Astrocyte of the cerebellum (primary cell): ENCODE measurements at places on chromosomes 11 and 22.

GRCh38 chr22:47146941-47147340 lies 384.5 kb downstream of the TBC1D22A start:
- DNase-seq = no peak

DNA sequence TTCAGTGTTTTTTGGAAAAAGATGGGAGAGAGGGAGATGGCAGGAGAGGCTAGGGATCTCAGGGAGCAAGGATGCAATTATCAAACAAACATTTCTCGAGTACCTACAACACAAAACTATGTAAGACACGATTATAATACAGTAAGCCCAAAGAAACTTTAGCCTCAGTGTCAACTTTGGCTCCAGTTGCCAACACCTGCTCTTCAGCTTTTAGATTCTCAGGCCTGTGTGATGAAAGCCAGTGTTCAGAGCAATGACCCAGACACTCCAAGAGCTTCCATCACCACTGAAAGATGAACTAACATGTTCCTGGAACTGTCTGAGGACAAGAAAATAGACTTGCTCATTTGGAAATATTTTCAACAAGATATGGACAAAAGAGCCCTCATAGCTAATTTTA lies 31.4 kb upstream of the CEP295 start:
- no peak for DNase-seq

GRCh38 chr11:86795949-86796348 lies 4.4 kb upstream of the PRSS23 start:
- no peak for DNase-seq

GRCh38 chr11:87325490-87325872 lies 287.7 kb downstream of the TMEM135 start:
- no peak for DNase-seq

DNA sequence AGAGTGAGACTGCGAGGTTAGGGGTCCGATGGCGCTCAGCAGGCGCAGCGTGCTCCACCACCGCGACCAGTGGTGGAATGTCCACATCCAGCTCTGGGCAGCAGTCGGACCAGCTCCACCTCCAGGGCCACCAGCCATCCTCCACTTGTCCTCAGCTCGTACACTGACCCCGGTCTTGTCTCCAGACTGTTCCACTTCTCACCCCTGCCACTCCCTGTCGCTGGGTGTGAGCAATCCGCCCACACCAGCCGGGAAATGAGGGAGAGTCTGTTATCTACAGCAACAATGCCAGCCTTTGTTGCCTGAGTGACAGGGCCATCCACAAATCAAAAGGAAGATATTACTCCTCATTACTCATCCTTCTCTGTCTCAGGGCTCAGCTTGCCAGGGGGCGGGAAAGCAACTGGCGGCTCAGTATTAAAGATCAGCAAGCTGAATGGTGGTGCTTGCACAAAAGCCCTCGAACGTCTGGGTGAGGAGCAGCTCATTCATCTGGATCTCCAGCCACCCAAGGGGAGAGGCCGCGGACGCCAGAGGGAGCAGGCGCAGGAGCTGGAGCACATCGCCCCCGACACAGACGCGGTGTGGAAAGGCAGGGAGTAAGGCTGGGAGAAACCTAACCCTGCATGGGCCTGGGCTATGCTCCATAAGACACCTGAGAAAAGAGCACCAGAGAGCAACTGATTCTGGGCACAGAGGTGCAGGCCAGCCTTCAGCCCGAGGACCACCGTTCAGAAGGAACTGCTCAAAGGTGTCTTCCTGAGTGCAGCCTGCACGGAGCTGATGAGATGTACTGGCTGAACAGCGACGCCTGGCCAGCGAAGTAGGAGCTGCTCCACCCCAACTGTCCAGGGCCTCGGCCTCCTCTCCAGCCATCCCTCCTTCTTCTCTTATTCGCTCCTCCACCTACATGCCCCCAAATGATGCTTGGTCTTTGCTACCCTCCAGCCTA lies 21.9 kb downstream of the IGSF9B start:
- no peak for DNase-seq

GRCh38 chr11:134577751-134578395 lies 165.8 kb upstream of the B3GAT1 start:
- DNase-seq = no peak

- no peak for DNase-seq
These were observed 43.4 kb downstream of the EIF4ENIF1 start for GRCh38 chr22:31446208-31446607.

- DNase-seq = no peak
These were observed 84.2 kb downstream of the CELSR1 start for GRCh38 chr22:46453006-46453828.

DNA sequence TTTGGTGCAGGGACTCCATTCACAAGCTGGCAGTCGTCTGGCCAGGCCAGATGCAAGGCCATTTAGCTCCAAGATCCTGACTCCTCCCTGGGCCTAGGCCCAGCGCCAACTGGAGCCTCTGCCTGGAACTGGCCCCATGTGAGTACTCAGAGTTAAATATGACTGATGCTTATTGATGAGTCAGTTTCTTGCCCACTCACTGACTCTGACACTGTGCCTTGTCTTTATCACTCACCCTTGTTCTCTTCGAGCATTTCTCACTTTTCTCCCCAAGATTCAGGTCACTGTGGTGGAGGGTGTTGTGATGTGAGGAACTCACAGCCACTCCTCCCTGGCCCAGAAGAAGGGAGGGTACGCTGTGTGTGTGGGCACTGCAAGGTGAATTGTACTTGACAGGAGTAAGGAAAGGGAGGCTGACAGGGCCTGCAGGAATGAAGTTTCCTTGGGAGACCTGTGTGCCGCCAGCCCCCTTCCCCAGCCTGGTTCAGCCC lies 23.2 kb upstream of the ST3GAL4 start:
- no peak for DNase-seq

GRCh38 chr11:57283231-57283990 lies 41.3 kb downstream of the TNKS1BP1 start:
- no peak for DNase-seq

GRCh38 chr11:59810911-59811259 lies 307 bp upstream of the MRPL16 start:
- DNase-seq = no peak

- no peak for DNase-seq
These were observed 105.5 kb upstream of the TENM4 start for GRCh38 chr11:79546351-79546750.

- DNase-seq = no peak
These were observed 2.2 kb downstream of the AP2A2 start for GRCh38 chr11:927871-928270.

GRCh38 chr22:22936915-22937656 lies 49.5 kb downstream of the IGLL5 start:
- DNase-seq = no peak

- no peak for DNase-seq
These were observed 212.6 kb upstream of the SORL1-AS1 start for GRCh38 chr11:121665206-121665838.

DNA sequence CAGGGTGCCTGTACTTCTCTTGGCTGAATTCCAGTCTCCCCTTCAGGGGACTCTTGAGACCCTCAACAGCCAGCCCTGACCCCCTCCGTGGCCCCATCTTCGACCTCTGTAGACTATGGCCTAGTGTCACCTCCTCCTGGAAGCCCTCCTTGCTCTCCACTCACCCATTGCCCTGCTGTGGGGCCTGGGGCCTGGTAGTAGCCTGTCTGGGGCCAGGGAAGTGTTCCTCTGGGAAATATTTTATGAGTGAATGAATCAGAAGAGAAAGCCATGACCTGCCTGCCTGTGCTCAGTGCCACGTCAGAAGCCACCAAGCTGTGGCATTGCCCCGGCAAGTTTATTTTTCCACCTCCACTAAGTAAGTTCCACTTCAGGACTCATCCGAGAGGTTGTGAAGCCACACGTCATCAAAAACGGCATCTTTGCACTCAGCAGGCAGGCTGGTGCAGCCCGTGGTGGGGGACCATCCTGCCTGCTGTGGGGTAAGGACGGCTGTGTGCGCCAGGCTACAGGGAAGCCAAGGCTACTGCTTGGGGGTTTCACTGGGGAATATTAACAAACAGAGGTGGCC lies 59.6 kb upstream of the PPARA start:
- no peak for DNase-seq

DNA sequence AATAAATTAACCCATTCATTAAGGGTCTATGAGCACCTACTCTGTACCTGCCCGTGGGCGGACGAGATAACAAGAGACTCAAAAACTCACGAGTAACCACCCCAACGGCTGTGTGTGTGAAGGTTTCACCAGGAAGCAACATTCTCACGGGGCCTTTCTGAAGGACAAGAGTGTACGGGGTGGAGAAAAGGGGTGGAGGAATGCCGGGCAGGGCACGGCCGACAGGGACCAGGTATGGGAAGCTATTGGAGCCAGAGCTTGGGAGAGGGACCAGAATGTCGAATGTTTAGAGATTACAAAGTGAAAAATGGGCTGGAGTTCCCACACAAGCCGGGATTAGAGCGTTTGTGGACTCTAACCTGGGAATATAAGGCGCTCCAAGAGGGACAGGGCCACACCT lies 1.6 kb downstream of the KMT5B start:
- no peak for DNase-seq

GRCh38 chr22:22404598-22405284 lies 103.8 kb downstream of the ZNF280B start:
- no peak for DNase-seq
